ENCODE measurements at places on chromosomes 1 and 21.

GRCh38 chr1:5944843-5945167, 47.4 kb downstream of the NPHP4 start:
- DNase-seq = no peak

- no peak for DNase-seq
Observed at GRCh38 chr1:226915672-226915995, 24.5 kb upstream of the COQ8A start.

DNA sequence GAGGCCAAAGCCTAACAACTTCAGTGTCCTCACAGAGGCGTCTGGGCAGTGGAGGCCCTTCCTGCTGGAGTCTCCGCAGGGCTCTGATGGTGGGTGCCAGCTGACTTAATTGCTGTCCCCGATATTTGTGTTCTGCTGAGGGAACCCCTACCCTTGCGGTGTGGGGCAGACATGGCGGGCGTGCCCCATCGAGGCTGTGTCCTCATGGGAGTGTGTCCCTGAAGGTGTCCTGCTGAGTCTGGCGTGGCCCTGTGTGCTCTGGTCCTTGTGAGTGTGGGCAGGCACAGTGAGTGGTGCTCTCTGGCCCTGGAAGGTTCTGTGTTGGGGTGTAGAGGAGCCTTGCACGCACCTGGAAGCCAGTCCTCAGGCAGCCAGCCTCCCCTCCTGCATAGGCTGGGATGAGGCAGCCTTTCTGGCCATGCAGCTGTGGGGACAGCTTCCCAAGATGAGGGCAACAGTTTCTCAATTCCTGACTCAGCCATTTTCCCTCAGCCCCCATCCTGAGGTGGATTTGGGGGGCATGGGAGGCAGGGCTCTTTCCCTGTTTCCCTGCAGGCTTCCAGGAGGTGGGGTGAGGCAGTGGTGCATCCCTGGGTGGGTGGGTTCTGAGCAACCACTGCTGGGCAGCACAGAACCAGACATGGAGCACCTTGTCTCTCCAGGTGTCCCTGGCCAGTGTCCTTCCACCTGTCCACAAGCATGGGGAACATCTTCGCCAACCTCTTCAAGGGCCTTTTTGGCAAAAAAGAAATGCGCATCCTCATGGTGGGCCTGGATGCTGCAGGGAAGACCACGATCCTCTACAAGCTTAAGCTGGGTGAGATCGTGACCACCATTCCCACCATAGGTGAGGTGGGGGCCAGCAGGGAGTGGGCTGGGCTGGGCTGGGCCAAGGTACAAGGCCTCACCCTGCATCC, 6.5 kb downstream of the C1orf35 start:
- DNase-seq = no peak

GRCh38 chr1:114282751-114283403, 129.2 kb upstream of the SYT6 start:
- no peak for DNase-seq

GRCh38 chr1:7684132-7684531, 87.0 kb upstream of the VAMP3 start:
- DNase-seq = no peak

DNA sequence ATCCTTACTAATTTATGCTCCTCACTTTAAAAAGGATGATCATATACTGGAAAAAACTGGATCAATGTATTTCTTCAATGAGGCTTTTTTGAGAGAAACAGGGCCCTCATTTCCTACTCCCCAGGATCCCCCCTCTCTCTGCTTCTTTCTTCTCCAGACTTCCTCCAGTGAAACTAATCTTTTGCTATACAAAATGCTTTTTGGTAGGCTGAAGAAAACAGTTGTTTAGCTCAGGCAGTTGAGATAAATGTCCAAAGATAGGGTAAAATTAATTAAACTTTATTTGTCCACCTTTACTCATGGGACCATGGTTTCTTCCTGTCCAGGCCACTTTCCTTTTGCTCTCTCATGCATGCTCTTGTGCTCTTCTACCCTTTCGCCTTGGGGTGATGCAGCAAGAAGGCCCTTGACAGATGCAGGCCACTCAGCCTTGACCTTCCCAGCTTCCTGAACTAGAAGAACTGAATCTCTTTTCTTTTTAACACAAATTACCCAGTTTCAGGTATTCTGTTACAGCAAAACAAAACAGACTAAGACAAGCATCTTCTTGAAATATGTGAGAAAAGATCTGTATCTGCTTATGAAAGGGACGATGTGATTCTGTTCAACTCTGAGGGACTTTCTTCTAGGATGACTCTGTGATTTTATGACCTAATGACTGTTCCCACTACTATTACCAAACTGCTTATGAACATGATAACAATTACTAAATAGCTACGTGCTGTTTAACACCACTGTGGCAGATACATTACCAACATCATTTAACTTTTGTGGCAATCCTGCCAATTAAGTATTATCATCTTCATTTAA, 63.7 kb downstream of the NVL start:
- no peak for DNase-seq

DNA sequence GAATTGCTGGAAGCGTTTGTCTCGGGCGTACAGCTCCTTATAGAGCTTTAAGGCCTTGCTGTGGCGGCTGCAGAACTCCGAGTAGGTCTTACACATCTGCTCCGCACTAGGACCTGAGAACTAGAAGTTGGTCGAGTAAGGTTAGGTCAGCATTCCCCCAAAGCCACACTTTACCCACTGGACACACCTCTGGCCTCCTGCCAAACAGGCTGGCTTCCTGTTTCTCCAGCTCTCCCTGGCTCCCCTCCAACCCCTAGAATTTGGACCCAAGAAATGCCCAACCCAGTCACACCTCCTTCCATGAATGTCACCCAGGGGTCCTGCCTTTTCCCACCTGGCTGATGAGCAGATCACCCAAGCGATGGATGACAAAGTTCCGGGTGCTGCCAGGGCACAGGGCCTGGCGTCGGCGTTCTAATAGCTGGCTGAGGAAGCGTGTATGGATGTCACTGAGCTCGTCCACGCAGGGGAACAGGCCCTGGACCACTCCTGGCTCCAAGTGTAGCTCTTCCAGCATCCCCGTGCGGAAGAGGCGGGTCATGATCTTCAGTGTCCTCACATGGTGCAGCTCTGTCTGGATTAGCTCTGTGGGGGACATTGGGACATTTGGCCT, 15.6 kb downstream of the ARHGEF2 start:
- no peak for DNase-seq

DNA sequence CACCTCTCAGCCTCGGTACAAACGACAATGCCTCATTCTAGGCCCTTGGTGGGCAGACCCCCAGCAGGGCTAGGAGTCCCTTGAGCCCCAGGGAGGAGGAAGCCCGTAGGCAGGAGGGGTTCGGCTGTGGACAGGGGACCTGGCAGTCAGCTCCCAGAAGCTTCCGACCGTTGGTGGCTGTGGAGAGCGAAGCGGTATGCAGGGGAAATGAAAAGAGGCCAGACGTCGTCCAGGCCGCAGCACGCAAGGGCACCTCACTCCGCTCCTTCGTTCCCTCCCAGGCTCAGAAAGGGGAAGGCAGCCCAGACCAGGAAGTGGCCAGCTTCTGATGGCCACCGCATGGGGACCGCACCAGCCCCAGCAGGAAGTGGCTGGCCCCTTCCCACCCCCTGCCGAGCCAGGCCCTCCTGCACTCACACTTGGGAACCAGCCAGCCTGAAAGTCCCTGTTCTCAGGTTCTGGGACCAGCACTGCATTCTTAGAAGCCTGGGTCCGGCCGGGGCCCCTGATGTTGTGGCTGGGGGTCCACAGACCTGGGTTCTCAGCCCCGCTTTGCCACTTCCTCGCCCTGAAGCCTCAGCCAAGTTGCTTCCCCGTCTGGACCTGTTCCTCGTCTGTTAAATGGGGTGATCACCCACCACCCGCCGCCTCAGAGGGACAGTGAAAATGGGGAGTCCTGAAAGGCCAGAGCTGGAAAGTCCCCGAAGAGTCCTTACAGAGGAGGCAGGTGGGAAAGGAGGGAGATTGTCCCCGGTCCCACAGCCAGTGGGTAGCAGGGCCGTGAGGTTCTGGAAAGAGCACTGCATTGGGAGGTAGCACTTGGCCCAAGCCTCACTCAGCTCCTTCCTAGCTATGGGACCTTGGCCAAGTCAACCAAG, 104.0 kb upstream of the RUNX3 start:
- DNase-seq = no peak

DNA sequence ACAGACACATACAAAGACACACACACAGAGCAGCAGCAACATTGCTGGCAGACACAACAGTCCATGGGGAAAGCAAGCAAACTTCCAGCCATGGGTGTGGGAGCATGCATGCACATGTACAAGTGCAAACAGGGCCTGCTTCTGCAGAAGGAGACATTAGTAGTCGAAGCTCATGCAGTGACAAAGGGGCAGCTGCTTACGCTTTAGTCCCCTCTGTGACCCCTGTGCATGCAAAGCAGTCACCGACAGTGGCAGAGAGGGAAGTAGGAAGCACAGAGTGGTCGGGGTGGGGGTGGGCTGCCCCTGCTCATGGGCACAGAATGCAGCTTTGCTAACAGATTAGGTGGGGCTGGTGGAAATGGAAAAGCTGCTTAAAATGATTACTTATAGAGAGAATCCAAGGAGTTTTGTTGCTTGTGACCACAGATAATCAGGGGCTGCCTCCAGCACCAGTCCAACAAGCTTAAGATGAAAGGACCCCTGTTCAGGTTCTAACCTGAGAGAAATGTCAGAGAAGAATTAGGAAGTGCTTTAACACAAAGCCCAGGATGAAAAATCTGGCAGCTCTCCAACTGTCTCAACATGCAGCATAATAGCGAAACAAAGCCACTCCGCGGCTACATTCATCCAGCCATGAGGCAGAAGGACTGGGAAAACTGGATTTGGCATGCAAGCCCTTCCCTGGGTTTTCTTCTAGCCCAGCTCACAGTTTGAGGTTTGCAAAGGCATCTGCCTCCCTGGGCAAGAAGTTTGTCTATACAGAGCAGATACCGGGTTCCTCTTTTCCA, 378.9 kb downstream of the KCNH1 start:
- DNase-seq = no peak

GRCh38 chr21:35226968-35227744, 178.1 kb upstream of the RUNX1 start:
- no peak for DNase-seq

DNA sequence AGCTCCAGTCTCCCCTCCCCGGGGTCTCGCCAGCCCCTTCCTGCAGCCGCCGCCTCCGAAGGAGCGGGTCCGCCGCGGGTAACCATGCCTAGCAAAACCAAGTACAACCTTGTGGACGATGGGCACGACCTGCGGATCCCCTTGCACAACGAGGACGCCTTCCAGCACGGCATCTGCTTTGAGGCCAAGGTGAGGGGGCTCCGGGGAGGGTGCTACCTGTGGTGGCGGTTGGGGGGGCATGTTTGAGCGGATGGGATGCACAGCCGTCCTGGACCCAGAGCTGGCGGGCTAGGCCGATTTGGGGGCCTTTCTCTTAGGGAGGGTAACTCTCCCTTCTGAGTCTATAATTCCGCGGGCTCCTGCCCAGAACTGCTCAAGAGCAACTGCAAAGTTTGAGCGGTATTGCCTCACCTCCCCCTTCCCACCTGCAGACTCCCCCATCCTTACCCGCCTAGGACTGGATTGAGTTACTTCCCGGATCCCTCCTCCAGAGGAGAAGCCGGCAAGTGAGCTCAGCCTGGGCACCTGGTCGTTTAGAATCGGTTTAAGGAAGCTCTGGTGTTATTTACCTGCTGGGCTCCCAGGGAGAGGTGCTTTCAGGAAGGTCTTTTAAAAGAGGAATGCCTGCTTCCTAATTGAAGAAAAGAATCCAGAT, 730 bp downstream of the NOS1AP start:
- DNase-seq = no peak

DNA sequence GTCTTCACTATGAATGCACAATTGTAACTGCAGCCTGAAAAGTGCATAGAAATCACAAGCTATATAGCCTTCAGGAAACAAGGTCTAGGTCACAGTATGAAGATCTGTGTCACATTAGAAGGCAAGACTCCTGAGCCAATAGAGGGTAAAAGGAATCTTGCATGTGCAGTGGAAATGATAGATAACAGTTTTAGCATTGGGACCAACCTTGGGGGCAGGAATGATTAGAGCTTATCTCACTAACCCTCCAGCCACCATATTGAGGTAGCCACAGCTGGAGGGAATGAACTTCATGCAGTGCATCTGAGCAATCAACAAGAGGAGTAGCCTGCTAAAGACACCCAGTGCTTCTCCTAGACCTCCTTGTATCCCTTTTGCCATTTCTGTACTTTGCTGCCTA, 390.1 kb downstream of the LTN1 start:
- no peak for DNase-seq

DNA sequence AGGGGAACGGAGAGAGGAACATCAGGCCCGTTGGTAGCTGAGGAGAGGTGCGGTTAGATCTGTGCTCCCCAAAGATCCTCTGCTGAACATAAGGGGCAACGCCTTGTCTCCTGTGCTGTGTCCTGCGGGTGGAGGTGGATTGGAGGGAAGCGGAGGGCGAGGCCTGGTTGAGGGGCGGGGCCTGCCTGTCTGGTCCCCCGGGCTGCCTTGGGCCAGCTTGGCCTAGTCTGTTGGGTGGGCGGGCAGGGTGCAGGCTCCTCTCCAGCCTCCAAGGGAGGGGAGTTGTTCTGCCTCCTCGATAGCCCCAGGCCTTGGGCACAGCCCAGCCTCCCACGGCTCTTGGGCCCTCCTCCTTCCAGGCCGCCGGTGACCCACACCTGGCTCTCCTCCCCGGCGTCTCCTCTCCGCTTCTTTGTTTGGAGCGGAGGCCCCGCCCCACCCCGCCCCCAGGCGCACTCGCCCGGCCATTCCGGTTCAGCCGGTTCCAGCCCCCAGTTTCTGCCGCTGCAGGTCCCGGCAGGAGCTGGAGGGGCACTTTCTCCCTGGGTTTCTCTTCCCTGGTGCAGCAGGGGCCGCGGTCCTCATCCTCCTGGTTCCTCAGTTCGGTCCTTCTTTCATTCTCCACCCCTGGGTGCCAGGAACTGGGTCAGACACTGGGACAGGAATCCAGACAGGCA, 19.4 kb downstream of the PTPRF start:
- no peak for DNase-seq

GRCh38 chr1:15081102-15081501, 72.4 kb upstream of the TMEM51 start:
- DNase-seq = no peak

GRCh38 chr1:108858230-108858950, 1.5 kb upstream of the AKNAD1 start:
- no peak for DNase-seq

GRCh38 chr1:111658622-111659021, 39.0 kb downstream of the RAP1A start:
- DNase-seq = no peak

- DNase-seq = no peak
Observed at GRCh38 chr1:173048621-173049321, 2.0 kb downstream of the TNFSF18 start.

DNA sequence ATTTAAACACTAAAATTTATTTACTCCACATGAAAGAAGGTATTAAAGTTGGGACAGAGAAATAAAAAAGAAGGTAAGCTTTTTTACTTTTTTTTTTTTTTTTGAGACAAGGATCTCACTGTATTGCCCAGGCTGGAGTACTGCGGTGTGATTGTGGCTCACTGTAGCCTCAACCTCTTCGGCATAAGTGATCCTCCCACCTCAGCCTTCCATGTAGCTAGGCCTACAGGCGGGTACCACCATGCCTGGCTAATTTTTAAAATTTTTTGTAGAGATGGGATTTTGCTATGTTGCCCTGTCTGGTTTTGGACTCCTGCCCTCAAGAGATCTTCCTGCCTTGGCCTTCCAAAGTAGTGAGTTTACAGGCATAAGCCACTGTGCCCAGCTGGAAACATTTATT, 106.6 kb downstream of the ITSN1 start:
- no peak for DNase-seq

All from cortex of kidney (tissue), 1 donor.